T-cell (primary cell): ENCODE measurements at places on chromosomes 7 and 10.

- no peak overlapping the region for H3K4me3 ChIP-seq
- no peak for DNase-seq
- no peaks in the 10 kb centered on the region for H3K4me1 ChIP-seq
- no peaks in the 10 kb centered on the region for H3K36me3 ChIP-seq
- H3K27me3 ChIP-seq, result peaks cover 2% of the 10 kb centered on the region
- no peak overlapping the region for H3K27ac ChIP-seq
These were observed 47.0 kb downstream of the TBATA start for GRCh38 chr10:70738006-70738760.

- H3K36me3 ChIP-seq, result no peaks in the 10 kb centered on the region
- H3K4me3 ChIP-seq, result no peak overlapping the region
- no peak for DNase-seq
- H3K27ac ChIP-seq, result no peak overlapping the region
- no peaks in the 10 kb centered on the region for H3K4me1 ChIP-seq
These were observed 53.5 kb upstream of the ARHGAP21 start for GRCh38 chr10:24777196-24777595.

DNA sequence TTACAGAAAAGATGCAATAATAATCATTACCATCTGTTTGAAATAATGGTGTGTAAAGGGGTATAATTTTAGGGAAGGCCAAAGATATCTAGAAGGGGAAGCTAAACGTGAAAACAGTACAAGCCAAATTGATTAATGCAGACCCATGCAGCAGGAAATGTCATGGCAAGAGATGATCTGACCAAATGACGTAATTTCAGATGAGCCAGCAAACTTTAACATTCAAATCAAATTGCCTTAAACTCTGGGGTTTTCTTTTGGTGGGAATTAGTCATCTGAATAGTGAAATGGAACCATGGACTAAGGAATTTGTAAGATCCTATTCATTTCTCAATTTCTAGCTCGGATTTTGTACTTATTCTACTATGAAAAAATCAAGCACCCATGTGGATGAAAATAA is 21.4 kb upstream of the SCIN start:
- H3K27me3 ChIP-seq, result no peaks in the 10 kb centered on the region
- no peak for DNase-seq
- H3K36me3 ChIP-seq, result no peaks in the 10 kb centered on the region
- no peak overlapping the region for H3K4me3 ChIP-seq
- H3K4me1 ChIP-seq, result no peaks in the 10 kb centered on the region
- no peak overlapping the region for H3K27ac ChIP-seq

DNA sequence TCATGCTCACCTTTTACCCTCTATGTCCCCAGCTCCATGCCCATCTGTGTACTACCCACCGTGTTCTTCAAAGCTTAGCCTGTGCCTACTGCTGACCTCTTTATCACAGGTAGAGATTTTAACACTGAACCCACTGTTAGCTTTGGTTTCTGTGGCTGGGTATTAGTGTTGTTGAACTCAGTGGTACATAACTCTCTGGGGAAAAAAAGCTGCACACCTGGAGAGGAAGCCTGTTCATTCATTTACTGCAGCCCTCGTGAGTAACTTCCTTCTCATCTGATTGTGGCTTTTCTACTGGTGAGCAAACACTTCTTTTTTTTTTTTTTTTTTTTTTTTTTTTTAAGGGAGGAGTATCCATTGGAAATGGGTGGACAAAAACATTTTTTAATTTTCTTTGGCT is 326.3 kb downstream of the CCSER2 start:
- no peaks in the 10 kb centered on the region for H3K36me3 ChIP-seq
- DNase-seq, result no peak
- no peak overlapping the region for H3K27ac ChIP-seq
